ENCODE measurements at places on chromosomes 2 and 18.

GRCh38 chr2:197255543-197255942 lies 55.0 kb downstream of the ANKRD44 start:
- DNase-seq: peak; percentile 98

GRCh38 chr2:143123911-143124310 lies 5.3 kb upstream of the ARHGAP15 start:
- DNase-seq: no peak

DNA sequence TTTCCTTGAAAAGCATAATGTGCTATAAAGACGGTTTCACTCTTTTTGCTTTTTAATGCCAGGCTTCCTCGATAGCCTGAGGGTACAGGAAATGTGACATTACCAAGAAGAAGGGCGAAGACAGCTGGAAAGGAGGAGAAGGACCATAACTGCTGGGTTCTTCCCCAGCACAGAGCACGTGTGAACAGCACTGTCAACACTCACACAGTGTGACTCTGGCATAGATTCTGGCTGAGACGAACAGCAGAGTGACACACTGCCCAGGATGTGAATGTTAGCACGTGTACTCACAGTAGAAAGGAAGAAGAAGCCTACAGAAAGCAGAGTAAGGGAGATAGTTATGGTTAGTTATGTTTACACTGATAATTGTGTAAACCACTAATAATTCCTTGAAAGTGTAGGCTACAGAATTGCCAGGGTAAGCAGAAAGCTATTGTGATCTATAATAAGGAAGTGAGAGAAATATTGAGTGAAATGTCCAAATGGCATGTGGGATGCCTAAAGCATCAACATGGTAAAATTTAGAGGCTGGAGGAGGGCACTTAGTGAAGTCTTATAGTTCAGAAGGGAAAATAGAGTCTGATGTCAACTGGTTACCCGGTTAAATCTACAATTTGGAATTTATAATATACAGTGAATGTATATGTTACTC lies 198.2 kb downstream of the DLGAP1 start:
- no peak for DNase-seq

DNA sequence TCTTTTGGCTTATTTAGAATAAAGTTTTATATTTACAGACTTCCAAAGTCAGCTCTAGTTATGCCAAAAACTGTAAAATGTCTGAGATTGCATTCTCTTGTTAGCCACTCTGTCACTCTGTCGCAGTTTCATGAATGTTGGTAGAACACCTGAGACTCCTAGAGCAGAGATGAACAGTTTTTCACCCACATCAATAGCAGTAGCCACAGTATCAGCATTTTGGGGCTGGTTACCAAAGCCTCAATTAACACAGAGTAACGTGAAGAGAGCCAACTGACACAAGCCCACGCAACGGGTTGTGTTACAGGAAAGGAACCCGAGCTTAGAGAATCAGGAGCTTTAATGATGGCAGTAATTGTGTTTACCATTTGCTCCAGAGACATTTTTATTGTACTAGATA lies 443.0 kb upstream of the SLC39A10 start:
- DNase-seq: no peak

GRCh38 chr18:33745151-33745795 lies 167.3 kb downstream of the ASXL3 start:
- DNase-seq: no peak

DNA sequence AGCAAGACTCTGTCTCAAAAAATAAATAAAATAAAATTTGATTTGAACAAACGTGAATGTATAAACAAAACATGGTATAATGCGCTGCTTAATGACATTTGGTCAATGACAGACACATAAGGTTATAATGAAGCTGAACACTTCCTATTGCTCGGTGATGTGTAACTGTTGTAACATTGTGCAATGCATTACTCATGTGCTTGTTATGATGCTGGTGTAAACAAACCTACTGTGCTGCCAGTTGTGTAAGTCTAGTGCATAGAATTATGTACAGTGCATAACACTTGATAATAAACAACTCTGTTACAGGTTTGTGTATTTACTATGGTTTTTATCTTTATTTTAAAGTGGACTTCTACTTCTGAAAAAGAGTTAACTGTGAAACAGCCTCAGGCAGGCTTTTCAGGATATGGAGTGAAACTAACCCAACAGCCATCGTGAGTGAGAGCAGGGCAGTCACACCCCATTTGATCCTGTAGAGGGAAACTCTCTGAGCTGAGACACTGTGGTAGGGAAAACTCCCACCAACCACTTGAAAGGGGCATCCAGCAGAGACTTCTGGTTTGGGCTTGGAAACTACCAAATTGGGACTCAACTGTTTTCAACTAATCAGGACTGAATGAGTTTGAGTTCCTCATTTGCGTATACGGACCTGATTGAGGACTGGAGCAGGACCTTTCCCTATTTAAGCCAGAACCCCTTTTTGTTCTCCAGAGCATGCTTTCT lies 8.7 kb upstream of the RPRD1A start:
- DNase-seq: no peak

DNA sequence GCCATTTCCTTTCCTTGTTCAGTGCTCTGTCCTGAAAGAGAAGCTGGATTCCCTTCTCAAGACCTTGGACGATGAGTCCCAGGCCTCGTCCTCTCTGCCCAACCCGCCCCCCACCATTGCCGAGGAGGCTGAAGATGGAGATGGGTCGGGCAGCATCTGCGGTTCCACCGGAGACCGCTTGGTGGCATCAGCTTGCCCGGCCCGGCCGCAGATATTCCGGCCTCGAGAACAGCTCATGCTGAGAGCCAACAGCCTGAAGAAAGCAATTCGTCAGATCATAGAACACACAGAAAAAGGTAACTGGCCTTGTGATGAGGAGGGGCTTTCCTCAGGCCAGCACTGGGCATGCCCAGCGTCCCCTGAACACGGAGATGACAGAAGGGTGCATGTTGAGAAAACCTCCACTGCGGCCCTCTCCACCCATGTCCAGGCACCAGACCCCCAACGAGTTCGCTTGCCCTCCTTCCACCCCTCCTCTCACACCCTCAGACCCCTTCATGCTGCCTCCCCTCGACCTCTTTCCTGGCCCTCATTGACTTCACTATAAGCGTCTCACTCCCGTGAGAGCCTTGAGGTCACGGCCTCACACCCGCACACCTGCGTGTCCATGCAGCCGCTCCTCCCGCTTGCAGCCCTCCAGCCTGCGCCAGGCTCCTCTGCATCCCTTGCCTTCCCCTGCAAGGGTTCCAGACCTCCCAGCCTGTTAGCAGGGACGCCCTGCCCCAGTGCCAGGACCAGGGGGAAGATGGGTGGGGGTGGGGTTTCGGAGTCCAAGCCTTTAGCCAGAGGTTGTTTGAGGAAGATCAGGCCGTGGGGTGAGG lies 95.0 kb downstream of the DGKD start:
- DNase-seq: no peak

DNA sequence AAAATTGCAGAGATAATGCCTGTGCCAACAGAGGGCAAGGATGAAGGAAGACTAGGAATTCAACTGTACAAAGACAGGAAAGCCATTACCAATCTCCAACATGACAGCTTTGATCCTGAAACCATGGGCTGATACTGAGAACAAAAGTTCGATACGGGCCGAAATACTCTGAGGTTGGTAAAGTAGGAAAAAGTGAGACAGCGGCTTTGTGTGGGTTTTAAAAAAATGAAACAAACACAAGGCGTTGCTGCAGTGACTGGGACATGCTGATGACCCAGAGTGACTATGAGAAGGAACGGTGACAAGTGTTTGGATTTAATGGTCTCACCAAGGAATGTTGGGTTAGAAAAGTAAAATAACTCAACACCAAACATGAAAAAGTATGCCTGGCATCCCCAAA lies 24.2 kb upstream of the SDC1 start:
- DNase-seq: no peak

DNA sequence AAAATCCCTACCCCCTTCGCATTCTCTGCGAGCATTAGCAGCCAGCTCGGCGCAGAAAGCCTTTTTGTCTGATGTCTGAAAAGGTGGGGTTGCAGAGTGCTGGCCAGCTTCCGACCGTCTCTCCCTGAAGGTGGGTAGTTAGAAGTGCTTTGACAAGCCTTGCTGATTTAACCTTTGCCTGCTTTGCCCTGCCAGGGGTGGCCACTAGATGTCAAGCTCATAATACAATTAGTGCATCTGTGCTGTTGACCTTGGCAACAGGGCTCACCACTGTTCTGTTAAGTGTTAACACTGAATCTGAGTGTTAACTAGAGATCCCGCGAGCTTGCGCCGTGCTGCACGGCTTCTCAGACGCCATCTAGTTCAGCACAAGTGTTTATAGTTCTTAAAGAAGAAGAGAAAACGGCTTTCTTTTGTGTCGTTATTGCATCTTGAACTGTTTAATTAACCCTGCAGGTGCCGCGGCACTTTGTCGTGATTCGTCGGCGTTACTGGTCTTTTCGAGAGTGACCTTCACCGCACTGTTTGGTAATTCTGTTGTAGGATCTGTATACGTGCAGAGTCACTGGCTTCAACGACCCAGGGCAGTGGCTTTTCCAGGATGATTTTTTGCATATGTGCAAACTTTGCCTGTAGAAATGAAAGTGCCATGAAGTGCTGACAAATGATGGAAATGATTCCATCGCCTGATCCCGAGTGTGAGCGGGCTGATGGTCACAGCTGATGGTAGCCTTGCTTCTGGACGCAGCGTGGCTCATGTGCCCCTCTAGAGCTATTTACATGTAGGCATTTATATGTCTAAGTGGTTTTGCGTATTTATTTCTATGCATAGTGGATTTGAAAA lies 5.5 kb downstream of the SALL3 start:
- DNase-seq: peak; percentile 42

- no peak for DNase-seq
Observed at GRCh38 chr2:49936965-49937364, 782.6 kb upstream of the FSHR start.

- no peak for DNase-seq
Observed at GRCh38 chr18:30982285-30982992, 60.1 kb downstream of the DSC3 start.

GRCh38 chr2:188808947-188809355 lies 165.2 kb upstream of the COL3A1 start:
- DNase-seq: no peak

- no peak for DNase-seq
Observed at GRCh38 chr2:9269695-9270360, 63.2 kb downstream of the ASAP2 start.

DNA sequence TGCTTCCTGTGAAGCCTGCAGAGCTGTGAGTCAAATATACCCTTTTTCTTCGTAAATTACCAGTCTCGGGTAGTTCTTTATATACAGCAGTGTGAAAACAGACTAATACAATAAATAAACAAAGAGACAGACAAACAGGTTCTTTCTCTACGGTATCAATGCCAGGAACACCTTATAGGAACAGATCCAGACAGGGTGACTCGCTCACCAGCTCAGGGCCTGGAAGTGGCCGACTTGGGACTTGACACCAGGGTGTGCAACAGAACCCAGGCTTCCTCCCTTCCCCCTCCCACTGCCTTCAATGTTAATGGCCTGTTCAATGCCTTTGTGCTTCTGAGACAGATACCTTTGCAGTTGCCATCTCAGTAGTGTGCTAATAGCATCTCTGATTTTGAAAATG lies 309.5 kb downstream of the ALK start:
- no peak for DNase-seq

DNA sequence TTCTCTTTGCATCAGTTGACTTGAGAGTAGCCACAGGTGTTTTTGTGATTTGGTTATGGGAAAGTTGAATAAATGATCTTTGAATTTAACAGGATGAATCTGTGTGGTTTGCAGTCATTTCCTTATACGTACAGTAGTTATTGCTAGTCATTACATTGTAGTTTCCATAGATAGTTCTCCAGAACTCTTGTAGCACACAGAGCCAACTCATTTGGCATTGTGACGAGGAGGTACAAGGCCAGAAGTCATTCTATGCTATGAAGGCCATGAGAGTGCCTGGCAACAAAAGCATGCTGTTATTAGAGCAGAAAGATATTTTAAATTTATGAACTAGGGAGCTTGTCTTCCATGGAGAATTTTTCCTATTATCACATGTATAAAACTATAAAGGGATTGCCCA lies 973.0 kb upstream of the CHAC2 start:
- no peak for DNase-seq

GRCh38 chr2:166293984-166294383 lies 81.8 kb downstream of the SCN9A start:
- no peak for DNase-seq

- peak; percentile 42 for DNase-seq
Observed at GRCh38 chr2:194867328-194867727, 789.7 kb upstream of the SLC39A10 start.

GRCh38 chr2:177574356-177574755 lies 181.8 kb downstream of the AGPS start:
- DNase-seq: no peak

- DNase-seq: peak; percentile 86
Observed at GRCh38 chr18:48445540-48445939, 36.4 kb upstream of the ZBTB7C start.

- no peak for DNase-seq
Observed at GRCh38 chr2:234836271-234836670, 115.5 kb upstream of the SH3BP4 start.

DNA sequence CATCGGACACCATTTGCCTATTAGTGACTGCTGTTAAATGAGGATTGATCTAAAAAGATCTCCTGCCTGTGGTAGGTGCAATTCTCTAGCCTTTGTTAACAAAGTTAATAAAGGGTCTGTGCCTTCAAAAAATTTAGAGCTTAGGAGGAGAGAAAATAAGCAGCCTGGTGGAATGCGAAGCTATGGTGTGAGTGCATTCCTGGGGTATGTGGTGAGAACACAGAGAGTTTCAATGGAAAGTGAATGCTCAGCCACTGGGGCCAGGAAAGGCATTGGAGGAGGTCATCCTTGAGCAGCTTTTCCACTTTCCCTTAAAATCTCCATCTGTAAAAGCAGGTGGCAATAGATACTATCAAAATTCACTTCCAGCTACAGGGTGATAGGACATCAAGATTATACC lies 331.2 kb upstream of the LRATD1 start:
- DNase-seq: no peak

DNA sequence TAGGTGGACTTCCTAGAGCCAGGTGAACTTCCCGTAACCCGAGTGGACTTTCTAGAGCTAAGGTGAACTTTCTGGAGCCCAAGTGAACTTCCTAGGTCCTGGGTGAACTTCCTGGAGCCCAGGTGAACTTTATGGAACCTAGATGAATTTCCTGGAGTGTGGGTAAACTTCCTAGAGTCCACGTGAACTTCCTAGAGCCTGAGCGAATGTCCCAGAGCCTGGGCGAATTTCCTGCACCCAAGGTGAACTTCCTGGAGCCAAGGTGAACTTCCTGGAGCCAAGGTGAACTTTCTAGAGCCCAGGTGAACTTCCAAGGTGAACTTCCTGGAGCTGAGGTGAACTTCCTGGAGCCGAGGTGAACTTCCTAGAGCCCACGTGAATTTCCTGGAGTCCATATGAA lies 70.0 kb downstream of the RTP5 start:
- no peak for DNase-seq

- DNase-seq: no peak
Observed at GRCh38 chr2:46794693-46795317, 120.8 kb downstream of the MCFD2 start.
